Subcutaneous preadipocyte (primary cell): ENCODE measurements at places on chromosomes 6 and 20. TPM values are rescaled to one million over a fixed set of nuclear protein-coding genes. Genes with fewer than 3 reads are reported as not detected.

MACROD2 gene
- 0.78 TPM in 1 of 2 replicates, not detected in the other for total RNA-seq

CRISP1 gene
- not detected in 2 replicates for total RNA-seq

MTRF1L gene
- 19.8 and 24.8 TPM in 2 replicates for total RNA-seq

SAYSD1 gene
- 10.9 and 14.0 TPM in 2 replicates for total RNA-seq

HTR1B gene
- total RNA-seq, result 0.20 TPM in 1 of 2 replicates, not detected in the other

GNAS-AS1 gene
- 1.1 and 2.0 TPM in 2 replicates for total RNA-seq

PGC gene
- total RNA-seq, result not detected in 2 replicates

ADGRG6 gene
- total RNA-seq, result 0.37 and 0.59 TPM in 2 replicates

ESF1 gene
- 8.1 and 13.1 TPM in 2 replicates for total RNA-seq

CST1 gene
- 0.20 TPM in 1 of 2 replicates, not detected in the other for total RNA-seq

LY6G5C gene
- 0.37 and 0.39 TPM in 2 replicates for total RNA-seq

NKX2-4 gene
- not detected in 2 replicates for total RNA-seq

BPIFB4 gene
- total RNA-seq, result not detected in 2 replicates

METTL24 gene
- total RNA-seq, result not detected in 2 replicates

CDC5L gene
- total RNA-seq, result 18.7 and 25.2 TPM in 2 replicates
